ENCODE measurements at places on chromosomes 3 and 15. TPM values are rescaled to one million over a fixed set of nuclear protein-coding genes. Genes with fewer than 3 reads are reported as not detected.

The ZNF501 gene
- 1.3 TPM for total RNA-seq

The RPUSD3 gene
- total RNA-seq, result 70.0 TPM

The PLSCR2 gene
- total RNA-seq, result not detected

The FYCO1 gene
- total RNA-seq, result 19.6 TPM

The CLDN11 gene
- 0.18 TPM for total RNA-seq

The CPA3 gene
- not detected for total RNA-seq

The BLM gene
- 58.9 TPM for total RNA-seq

DNA sequence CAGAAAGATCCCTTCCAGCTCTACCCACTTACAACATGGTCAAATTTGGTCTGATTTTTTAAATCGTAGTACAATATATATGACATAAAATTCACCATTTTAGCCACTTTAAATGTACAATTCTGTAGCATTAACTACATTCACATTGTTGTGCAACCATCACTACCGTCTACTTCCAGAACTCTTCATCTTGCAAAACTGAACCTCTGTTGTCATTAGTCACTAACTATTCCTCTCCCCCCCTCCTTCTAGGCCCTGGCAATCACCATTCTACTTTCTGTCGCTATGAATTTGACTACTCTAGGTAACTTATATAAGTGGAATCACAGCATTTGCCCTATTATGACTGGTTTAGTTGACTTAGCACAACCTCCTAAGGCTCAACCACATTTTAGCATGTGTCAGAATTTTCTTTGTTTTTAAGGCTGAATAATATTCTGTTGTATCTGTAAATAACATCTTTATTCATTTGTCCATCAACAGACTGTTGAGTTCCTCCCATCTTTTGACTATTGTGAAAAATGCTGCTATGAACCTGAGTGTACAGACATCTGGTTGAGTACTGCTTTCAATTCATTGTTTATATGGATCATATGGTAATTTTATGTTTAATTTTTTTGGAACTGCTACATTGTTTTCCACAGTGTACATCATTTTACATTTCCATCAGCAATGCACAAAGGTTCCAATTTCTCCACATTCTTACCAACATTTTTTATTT, 35.5 kb upstream of the CCR2 start:
- H3K27ac ChIP-seq, result no peak overlapping the region
- peaks cover 10% of the 10 kb centered on the region for H3K4me1 ChIP-seq
- H3K27me3 ChIP-seq, result peaks cover 62% of the 10 kb centered on the region
- no peak overlapping the region for H3K4me3 ChIP-seq
- no peak for DNase-seq
- peaks cover 4% of the 10 kb centered on the region for H3K36me3 ChIP-seq

DNA sequence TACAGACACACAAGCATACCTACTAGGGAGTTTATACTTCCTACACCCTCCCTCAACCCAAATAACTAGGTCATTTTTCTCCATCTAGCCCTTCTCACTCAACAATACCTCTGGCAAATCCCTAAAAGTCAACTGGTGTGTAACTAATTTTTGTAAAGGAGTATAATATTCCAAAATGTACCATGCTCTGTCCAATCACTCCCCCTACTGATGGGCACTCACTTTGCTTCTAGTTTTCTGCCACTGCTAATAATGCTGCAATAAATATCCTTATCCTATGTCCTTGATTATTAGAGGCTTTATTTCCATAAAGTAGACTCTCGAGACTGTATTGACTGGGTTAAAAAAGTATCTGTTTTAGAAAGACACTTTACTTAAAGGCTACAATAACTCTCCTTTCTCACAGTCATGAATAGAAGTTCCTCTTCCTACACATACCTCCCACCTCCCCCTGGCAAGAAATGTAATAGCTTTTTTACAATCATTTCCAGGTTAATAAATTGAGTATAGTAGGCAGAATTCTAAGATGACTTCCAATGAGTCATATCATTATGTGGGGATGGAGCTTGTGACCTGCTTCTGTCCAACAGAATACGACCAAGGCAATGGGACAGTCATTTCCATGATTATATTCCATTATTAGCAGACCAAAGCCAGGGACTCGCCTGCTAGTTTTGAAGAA, 30.0 kb downstream of the SHQ1 start:
- DNase-seq, result no peak
- H3K36me3 ChIP-seq, result peaks cover 25% of the 10 kb centered on the region
- no peak overlapping the region for H3K27ac ChIP-seq
- H3K27me3 ChIP-seq, result no peaks in the 10 kb centered on the region

- peaks cover 8% of the 10 kb centered on the region for H3K27me3 ChIP-seq
- H3K27ac ChIP-seq, result no peak overlapping the region
- peaks cover 27% of the 10 kb centered on the region for H3K4me1 ChIP-seq
- DNase-seq, result no peak
- no peak overlapping the region for H3K4me3 ChIP-seq
- H3K36me3 ChIP-seq, result no peaks in the 10 kb centered on the region
These were observed 32.4 kb downstream of the CD200R1L start for GRCh38 chr3:112814266-112814665.

DNA sequence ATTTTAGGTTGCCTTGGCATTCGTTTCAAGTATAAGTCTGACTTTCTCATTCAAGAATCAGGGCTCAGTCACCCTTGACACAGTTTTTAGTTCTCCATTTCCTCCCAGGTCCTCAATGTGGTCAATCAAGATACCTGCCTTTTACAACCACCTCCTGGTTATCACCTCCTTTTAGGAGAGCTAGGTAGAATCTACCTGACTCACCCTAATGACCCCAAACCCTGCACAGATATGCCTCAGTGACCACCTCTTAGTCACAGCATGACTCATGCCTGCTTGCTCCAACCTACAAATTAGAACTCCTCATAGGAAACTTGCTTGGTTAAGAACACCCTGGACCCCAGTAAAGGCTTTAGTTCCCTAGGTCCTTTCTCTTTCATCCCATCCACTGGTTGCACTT, 22.5 kb downstream of the DMXL2 start:
- H3K4me1 ChIP-seq, result no peaks in the 10 kb centered on the region
- no peak for DNase-seq
- H3K36me3 ChIP-seq, result no peaks in the 10 kb centered on the region

DNA sequence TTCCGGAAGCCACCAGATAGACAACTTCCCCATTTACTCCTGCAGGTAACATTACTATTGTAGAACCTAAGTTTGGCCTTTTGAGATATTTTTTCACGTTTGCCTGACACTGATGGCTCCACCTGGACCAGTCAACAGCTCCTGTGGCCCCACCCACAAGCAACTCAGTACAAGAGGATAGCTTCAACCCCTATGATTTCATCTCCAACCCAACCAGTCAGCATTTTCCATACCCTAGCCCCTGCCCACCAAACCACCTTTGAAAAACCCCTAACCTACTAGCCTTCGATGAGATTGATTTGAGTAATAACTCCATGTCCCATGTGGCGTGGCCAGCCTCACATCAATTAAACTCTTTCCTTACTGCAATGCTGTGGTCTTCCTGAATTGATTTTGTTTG, 950 bp upstream of the EHHADH start:
- H3K36me3 ChIP-seq, result no peaks in the 10 kb centered on the region
- DNase-seq, result no peak
- H3K27me3 ChIP-seq, result peaks cover 2% of the 10 kb centered on the region
- no peak overlapping the region for H3K27ac ChIP-seq
- H3K4me3 ChIP-seq, result peak overlapping the region; percentile 79
- H3K4me1 ChIP-seq, result peaks cover 4% of the 10 kb centered on the region

- no peak for DNase-seq
- H3K4me3 ChIP-seq, result no peak overlapping the region
- H3K4me1 ChIP-seq, result peaks cover 30% of the 10 kb centered on the region
- H3K27me3 ChIP-seq, result no peaks in the 10 kb centered on the region
- H3K36me3 ChIP-seq, result peaks cover 56% of the 10 kb centered on the region
- H3K27ac ChIP-seq, result no peak overlapping the region
These were observed 93.7 kb downstream of the MCTP2 start for GRCh38 chr15:94324835-94325767.

DNA sequence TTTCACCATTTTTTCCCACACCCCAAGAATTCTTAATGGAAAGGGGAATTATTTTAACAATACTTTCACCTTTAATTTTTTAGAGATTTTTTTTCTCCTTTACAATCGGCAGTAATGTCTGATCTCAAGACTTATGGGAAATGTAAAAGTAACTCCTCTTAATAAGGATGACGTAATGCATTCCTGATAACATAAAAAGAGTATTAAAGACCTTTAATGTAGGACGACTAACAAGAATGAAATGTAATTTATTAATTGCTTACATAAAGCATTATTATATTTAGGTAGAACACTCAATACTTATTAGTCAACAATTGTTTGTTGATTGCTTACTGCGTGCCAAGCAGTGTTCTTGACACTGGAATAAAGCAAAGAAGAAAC, 416.8 kb upstream of the NAALADL2 start:
- H3K36me3 ChIP-seq, result no peaks in the 10 kb centered on the region
- H3K27me3 ChIP-seq, result peaks cover 25% of the 10 kb centered on the region
- no peak overlapping the region for H3K4me3 ChIP-seq
- DNase-seq, result no peak

DNA sequence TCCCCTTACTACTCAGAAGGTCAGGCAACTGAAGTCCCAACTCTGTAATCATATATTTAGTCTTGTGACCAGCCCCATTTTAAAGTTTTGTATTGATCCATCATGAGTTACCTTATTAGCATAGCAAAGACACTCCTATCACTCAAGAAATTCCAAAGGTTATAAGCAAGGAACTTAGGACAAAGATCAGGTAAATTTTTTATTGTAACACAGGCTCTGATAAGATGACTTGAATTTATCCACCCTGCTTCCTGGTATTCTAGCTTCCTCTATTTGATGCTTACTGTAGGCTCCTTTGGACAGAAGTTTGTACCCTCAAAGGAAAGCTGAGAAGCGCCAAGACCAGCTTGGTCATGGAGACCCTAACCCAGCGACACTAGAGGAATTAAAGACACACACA, 8.2 kb upstream of the NDN start:
- no peaks in the 10 kb centered on the region for H3K4me1 ChIP-seq
- no peak overlapping the region for H3K4me3 ChIP-seq
- H3K36me3 ChIP-seq, result no peaks in the 10 kb centered on the region

DNA sequence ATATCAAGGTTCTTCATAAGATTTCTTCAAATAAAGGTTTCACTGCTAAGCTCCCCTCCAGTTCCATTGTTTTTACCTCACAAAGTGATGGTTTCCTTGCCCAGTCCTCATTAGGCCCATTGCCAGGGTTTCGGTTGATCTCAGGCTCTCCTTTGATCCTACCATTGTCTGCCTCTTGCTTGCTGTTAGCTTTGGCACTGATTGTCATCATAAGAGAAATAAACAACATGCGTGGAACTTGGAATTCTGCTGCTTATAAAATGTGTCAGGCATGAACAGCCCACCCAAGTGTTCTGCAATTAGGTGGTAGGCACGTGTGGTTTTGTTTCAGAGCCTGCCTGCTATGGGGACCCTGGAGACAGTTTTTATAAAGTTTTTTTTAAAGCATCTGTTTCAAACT, 107.6 kb upstream of the BFSP2 start:
- DNase-seq, result no peak
- no peaks in the 10 kb centered on the region for H3K36me3 ChIP-seq
- H3K4me3 ChIP-seq, result no peak overlapping the region
- no peak overlapping the region for H3K27ac ChIP-seq
- H3K27me3 ChIP-seq, result peaks cover 7% of the 10 kb centered on the region

GRCh38 chr3:189999718-190000117, 121.0 kb downstream of the P3H2 start:
- no peak for DNase-seq
- peaks cover 21% of the 10 kb centered on the region for H3K27me3 ChIP-seq
- no peaks in the 10 kb centered on the region for H3K4me1 ChIP-seq
- H3K27ac ChIP-seq, result no peak overlapping the region
- no peaks in the 10 kb centered on the region for H3K36me3 ChIP-seq

DNA sequence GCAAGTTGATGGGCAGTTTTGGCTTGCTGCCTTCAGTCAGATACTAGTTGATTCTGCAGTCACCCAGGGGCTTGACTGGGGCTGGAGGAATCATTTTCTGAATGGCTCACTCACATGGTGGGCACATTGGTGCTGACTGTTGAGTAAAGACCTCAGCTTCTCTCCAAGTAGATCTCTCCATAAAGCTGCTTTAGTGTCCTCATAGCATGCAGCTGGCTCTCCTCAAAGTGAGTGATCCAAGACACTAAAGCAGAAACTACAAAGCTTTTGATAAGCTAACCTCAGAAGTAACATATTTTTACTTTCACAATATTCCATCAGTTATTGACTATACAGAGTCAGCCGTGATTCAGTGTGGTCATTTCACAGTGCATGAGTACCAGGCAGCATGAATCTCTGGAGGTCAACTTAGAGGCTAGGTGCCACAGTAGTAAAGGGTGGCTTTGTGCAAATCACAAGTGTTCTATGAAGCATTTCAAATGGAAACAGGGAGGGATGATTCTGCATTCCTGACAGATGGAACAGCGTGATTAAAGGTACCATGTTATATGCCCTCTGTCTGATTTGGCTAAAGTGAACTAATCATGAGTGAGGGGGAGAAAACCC, 24.3 kb upstream of the ATP8B4 start:
- no peaks in the 10 kb centered on the region for H3K27me3 ChIP-seq
- H3K36me3 ChIP-seq, result peaks cover 44% of the 10 kb centered on the region
- no peak for DNase-seq
- H3K4me3 ChIP-seq, result no peak overlapping the region

DNA sequence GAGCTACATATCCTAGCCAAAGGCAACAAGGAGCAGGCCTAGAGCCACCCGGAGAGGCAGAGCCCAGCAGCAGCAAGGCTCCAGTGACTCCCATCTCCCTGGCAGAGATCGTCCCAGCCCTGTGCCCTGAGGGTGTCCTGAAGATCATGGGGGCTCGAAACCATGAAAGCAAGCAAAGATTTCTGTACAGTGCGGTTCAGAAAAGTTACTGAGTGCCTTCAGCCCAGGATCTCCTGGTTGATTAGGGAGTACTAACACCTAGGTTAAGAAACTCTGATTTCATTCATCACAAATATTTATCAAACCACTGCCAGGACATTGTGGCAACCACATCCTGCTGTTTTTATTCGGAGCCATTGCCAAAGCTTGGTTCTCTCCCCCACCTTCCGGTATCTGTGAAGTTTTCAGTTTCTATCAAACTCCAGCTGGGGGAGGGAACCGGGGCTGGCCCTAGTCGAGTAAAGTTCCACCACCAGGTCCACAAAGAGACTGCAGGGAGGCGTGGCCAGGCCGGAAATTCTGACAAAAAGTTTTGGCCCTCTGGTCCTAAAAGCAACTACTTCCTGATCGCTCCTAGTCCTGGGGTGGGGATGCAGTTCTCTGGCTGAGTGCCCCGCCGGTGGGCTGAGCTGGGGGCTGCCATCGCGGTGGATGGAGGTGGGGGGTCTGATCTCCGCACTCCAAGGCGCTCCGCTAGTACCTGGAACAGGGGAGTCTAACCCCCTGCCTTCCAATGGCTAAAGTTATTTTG, 1.2 kb downstream of the RAB43 start:
- H3K4me3 ChIP-seq, result peak overlapping the region; percentile 94
- no peaks in the 10 kb centered on the region for H3K27me3 ChIP-seq
- H3K27ac ChIP-seq, result peak overlapping the region; percentile 97
- DNase-seq, result peak; percentile 93
- peaks cover 45% of the 10 kb centered on the region for H3K36me3 ChIP-seq

Measured in activated T-helper 2 cell treated with anti-CD3 and anti-CD28 coated beads, Interferon-gamma antibody, Interleukin-2, Interleukin-4, amounts not matched to agents 10 μg/mL and 5 μg/mL and 100 μg/mL, durations not matched to agents 14 hours and 24 hours and 36 hours (primary cell).